ENCODE measurements at places on chromosomes 12 and 14.

GRCh38 chr12:4168036-4168435 is 105.5 kb upstream of the CCND2 start:
- DNase-seq = no peak

- no peak for DNase-seq
Observed at GRCh38 chr12:9364224-9365176, 156.3 kb upstream of the PZP start.

DNA sequence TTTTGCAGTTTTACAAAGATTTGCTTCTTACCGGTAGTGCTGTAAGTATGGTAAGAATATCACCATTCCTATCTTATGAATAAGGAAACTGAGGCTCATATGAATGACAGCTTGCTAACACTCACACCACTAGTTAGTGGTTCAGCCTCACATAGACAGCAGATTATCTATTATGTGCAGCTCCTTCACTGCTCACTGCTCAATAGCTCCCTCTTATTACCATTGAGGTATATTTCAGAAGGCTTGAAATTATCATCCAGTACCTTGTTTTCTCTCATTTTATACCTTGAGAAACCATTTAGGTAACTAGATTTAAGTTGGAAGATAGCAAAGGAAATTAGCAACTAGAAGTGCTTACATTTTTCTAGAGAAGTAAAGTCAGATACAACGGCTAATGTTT is 15.5 kb downstream of the RIC8B start:
- no peak for DNase-seq

GRCh38 chr12:2268471-2269286 is 215.9 kb downstream of the CACNA1C start:
- no peak for DNase-seq

DNA sequence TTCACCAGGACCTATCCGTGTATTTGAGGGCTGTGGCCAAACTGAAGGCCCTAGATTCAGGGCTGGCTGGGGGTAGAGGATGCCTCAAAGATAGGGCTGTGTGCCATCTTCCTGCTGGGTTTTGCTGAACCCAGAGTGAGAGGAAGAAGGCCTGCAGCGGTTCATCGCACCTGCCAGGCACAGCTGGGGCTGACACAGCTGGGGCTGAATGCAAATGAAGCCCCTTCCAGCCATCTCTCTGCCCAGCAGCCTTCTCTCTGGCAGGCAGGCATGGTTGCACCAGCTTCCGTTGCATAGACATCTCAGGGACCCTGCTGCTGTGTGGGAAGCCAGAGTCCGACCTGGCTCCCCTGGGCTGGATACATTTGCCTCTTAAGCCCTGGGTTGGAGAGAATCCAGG is 152.4 kb downstream of the TSPAN9 start:
- no peak for DNase-seq

DNA sequence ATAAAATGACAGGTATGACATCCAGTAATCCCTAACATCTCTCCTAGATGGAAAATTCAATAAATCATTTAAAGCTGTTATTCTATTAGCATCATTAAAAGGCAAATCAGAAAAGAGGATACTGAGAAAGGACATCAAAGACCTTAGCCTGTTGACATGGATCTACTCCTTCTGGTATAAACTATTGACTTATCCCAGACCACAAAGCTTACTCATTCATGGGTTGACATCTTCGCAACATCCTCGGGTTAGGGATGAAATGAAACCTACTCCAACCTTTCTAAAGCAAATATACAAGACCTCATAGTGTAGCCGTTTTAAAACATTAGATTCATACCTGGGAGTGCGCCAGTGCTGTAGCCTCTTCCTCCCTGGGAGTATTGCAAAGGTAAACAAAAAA is 191.5 kb upstream of the BTG1 start:
- no peak for DNase-seq

- no peak for DNase-seq
Observed at GRCh38 chr12:130947028-130947613, 6.6 kb upstream of the ADGRD1 start.

DNA sequence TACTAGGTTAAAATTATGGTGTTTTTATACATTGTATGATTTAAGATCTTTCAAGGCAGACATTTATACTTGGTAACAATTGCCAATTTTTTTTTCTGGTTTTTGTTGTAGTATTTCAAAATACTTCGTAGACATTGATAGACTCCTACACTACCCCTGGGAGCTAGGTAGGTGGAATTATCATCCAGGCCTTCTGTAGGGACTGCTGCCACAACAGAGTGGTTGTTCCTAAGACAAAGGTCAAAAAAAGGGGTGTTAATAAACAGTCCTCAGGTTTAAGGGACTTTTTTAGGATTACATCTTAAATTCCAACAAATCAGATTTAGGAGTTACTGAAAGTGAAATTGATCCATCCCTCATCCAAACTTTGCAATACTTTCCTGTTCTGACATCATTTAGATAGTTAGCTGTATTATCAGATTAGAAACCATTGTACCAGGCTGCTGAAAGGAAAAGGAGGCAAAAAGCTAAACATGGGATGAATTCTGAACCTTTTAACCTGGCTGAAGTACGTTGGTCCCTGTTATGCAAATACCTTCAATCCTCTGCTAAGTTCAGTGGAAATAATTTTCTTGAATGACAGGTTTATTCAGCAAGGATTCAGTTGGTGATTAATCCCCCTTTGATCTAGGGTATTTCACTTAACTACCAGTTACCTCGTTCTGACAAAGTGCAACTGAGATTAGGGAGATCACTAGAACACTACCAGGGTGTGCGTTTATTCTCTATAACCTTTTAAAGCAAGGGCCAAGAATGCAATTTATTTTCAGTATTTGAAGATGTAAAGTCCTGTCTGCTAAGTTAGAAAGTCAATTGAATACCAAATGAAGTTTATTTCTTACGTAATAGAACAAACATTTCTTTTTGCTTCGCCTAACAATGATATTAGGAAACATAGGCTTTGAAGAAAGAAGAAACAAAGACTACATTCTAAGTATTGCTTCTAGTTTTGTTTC is 23.2 kb downstream of the AP5M1 start:
- DNase-seq = no peak

DNA sequence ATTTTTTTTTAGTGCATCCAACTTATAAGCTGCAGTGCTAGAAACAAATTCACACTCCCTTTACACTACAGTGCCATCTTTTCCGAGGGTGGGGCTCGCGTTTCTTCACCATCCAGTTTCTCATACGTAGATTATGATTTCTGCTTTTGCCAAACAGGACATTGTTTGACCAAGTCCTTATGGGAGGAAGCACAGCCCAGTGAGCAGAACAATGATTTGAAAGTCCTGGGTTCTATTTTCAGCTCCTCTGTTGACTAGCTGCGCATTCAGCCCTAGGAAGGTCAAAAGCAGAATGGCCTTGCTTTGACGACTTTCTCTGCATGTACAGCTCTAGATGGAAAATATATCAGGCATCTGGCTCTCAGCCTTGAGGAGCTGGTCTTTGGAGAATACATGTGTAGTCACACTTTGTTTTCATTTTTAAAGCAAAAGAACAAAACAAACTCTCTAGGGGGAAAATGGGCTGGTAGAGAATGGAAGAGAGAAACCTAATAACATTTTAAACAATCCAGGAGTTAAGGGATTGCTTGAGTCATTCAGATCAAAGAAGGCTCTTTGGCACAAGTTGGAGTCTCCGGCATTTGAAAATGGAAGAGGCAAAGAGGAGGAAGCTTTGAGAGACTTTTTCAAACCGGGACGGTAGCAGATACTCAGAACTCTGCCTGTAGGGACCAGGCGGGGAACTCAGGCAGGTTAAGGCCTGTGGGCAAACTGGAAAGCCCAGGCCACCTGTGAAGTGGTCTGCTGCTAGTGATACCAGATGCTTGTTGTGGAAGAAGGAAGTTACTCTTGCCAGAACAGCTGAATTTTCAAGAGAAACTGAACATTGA is 257.3 kb upstream of the PLEKHG7 start:
- no peak for DNase-seq

GRCh38 chr14:95482627-95483308 is 33.7 kb downstream of the SYNE3 start:
- no peak for DNase-seq

DNA sequence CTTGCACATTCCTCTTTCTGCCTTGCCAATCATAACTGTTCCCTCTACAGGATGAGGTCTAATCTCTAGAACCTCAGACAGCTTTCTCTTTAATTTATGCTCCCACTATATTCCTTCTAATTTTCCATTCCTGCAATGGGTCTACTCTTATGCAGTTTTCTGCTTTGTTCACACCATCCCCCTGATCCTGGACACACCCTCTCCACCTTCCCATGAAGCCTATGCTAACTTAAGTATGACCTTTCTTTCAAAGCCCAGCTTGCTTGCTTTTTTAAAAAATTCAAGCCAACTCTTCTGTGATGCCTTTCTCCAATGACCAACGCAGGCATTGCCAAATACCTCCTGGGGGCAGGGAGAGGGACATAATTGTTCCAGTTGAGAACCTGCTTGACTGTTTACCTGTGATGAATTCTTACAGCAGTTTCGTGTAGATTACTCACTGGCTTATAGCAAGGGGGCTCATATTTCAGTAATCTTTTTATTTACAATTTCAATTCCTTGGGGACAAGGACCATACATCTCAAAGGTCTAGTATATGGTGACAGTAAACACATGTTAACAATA is 7.8 kb downstream of the SLC38A1 start:
- DNase-seq = no peak

GRCh38 chr12:93776581-93777018 is 99.4 kb downstream of the CRADD start:
- DNase-seq = no peak

DNA sequence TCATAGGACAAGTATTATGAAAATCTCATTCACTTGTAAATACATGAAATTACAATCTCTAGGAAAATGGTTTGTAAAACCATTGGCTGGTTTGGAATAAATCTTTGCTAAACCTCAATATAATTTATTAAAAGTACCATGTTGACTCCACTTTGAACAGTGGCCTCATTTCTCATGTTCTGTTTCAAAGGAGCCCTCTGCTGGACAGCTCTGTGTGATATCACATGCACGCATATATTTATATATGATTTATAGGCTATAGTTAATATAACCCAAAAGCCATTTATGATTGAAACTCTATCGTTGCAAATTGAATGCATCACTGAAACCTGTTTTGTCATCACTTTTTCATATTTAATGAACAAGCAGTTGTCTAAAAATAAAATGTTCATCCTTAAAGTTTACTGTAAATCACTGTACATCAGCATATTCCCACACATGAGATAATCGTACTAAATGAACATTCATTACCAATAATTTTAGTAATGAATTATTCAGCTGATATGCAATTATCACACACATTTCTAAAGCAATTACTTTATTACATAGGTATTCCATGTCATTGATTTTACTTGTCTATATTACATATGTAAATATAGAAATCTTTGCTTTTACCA is 493.8 kb downstream of the NPAS3 start:
- DNase-seq = no peak
